ENCODE measurements at places on chromosomes 13 and 19. TPM values are rescaled to one million over a fixed set of nuclear protein-coding genes. Genes with fewer than 3 reads are reported as not detected.
A peak's percentile ranks its signal among the peaks of the same experiment; 100 is the strongest.

- no peaks in the 10 kb centered on the region for H3K4me1 ChIP-seq
- H3K4me3 ChIP-seq, result no peak overlapping the region
- H3K27ac ChIP-seq, result no peak overlapping the region
- H3K36me3 ChIP-seq, result peaks cover 2% of the 10 kb centered on the region
- DNase-seq, result no peak
- H3K27me3 ChIP-seq, result peaks cover 6% of the 10 kb centered on the region
Observed at GRCh38 chr13:28684257-28684656, 25.3 kb downstream of the POMP start.

Gene LGALS14
- not detected for total RNA-seq

Gene SPRYD7
- 4.9 TPM for total RNA-seq

DNA sequence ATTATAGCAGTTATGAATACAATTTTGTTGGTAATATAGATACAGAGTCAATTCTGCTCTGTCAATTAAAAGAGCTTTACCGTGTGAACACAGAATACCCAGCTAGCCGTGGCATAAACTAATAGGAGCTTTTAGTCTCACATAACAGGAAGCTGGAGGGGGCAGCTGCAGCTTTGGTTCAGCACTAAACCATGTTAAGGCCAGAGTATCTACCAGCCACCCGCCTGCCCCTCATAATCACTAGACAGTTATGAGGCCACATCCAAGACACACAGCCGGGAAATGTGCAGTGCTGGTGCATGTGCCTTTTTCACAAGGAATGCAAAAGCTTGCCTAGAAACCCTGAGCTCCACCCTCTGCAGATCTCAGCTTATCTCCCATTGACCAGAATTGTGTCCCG lies 62.3 kb downstream of the SGCG start:
- no peak overlapping the region for H3K4me3 ChIP-seq
- no peaks in the 10 kb centered on the region for H3K36me3 ChIP-seq
- H3K4me1 ChIP-seq, result no peaks in the 10 kb centered on the region
- H3K27ac ChIP-seq, result no peak overlapping the region
- peaks cover 2% of the 10 kb centered on the region for H3K27me3 ChIP-seq

Gene EXOC3L2
- total RNA-seq, result 11.1 TPM

Gene CYP4F2
- total RNA-seq, result not detected

GRCh38 chr13:77896977-77897376 lies 21.7 kb downstream of the EDNRB start:
- no peaks in the 10 kb centered on the region for H3K4me1 ChIP-seq
- DNase-seq, result no peak
- H3K36me3 ChIP-seq, result no peaks in the 10 kb centered on the region
- no peak overlapping the region for H3K4me3 ChIP-seq
- H3K27me3 ChIP-seq, result no peaks in the 10 kb centered on the region
- no peak overlapping the region for H3K27ac ChIP-seq

- peaks cover 5% of the 10 kb centered on the region for H3K4me1 ChIP-seq
- no peaks in the 10 kb centered on the region for H3K36me3 ChIP-seq
- H3K27ac ChIP-seq, result no peak overlapping the region
- H3K27me3 ChIP-seq, result peaks cover 6% of the 10 kb centered on the region
Observed at GRCh38 chr13:113742000-113742441, 17.0 kb upstream of the TMEM255B start.

GRCh38 chr19:10523135-10523636 lies 5.9 kb upstream of the S1PR5 start:
- no peak overlapping the region for H3K4me3 ChIP-seq
- H3K27ac ChIP-seq, result no peak overlapping the region
- H3K4me1 ChIP-seq, result peaks cover 16% of the 10 kb centered on the region
- no peaks in the 10 kb centered on the region for H3K27me3 ChIP-seq
- no peak for DNase-seq

- no peak for DNase-seq
- no peak overlapping the region for H3K4me3 ChIP-seq
- peaks cover 5% of the 10 kb centered on the region for H3K36me3 ChIP-seq
- H3K27me3 ChIP-seq, result no peaks in the 10 kb centered on the region
Observed at GRCh38 chr13:93811071-93811737, 584.6 kb downstream of the GPC6 start.

Gene CAPN12
- not detected for total RNA-seq

DNA sequence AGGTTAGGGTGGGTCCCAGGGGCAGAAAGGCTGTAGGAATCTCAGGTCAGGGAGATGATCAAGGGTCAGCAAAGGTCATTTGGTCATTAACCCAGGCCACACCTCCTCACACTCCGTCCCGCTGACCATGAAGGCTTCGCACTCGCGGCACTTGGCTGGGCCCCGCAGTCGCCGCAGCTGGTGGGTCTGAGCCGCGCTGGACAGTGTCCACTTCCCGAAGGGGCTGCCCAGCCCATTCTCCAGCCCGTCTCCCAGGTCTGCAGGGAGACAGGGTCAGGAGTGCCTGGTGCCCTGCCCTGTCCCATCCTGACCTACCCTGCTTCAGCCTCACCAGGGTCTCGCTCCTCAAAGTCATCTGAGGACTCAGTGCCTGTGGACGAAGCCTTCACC lies 7.3 kb upstream of the LPAR2 start:
- no peak for DNase-seq
- no peak overlapping the region for H3K27ac ChIP-seq
- no peak overlapping the region for H3K4me3 ChIP-seq
- no peaks in the 10 kb centered on the region for H3K27me3 ChIP-seq

DNA sequence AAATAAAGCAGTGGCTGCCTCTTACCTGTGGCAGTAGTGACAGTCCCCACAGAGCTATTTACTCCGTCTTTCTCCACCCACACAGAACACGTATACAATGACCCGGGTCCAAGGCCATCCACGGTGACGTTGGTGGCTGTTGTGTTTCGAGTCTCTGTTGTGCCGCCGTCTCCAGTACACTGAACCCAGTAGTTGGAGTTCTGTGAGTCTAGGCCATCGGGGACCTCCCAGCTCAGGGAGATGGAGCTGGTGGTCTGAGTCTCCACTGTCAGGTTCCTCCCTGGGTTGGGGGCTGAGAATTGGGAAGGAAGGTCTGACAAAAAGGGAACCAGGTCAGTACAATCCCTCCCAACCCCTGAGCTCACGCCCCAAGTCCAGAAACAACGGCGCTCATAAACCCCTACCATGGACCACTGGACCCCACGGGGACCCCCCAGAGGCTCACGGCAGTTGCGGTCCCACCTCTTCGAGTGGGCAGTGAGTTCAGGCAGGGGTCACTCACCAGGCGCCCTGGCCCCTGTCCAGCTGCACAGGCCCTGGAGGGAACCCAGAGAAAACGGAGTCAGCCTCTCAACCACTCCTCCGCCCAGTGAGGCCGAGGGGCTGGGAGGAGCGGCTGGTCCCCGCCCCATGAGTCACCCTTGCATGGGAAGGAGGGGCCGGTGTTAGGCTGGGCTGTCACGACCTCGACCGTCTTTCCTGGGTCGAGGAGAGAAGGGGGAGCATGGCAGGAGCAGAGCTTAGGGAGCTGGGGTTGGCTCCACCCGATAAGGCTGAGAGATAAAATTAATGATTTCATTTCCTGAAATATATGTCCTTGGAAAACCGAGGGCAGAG lies 2.4 kb downstream of the PTPRH start:
- H3K36me3 ChIP-seq, result no peaks in the 10 kb centered on the region
- H3K4me3 ChIP-seq, result peak overlapping the region; percentile 65
- DNase-seq, result peak; percentile 91

GRCh38 chr19:40200341-40201099 lies 9.3 kb downstream of the MAP3K10 start:
- peaks cover 27% of the 10 kb centered on the region for H3K36me3 ChIP-seq
- H3K27ac ChIP-seq, result no peak overlapping the region
- DNase-seq, result no peak
- H3K27me3 ChIP-seq, result no peaks in the 10 kb centered on the region
- no peak overlapping the region for H3K4me3 ChIP-seq
- no peaks in the 10 kb centered on the region for H3K4me1 ChIP-seq

GRCh38 chr13:112887151-112887550 lies 81.9 kb upstream of the MCF2L start:
- no peak for DNase-seq
- H3K27me3 ChIP-seq, result peaks cover 14% of the 10 kb centered on the region
- H3K27ac ChIP-seq, result no peak overlapping the region
- peaks cover 9% of the 10 kb centered on the region for H3K4me1 ChIP-seq

DNA sequence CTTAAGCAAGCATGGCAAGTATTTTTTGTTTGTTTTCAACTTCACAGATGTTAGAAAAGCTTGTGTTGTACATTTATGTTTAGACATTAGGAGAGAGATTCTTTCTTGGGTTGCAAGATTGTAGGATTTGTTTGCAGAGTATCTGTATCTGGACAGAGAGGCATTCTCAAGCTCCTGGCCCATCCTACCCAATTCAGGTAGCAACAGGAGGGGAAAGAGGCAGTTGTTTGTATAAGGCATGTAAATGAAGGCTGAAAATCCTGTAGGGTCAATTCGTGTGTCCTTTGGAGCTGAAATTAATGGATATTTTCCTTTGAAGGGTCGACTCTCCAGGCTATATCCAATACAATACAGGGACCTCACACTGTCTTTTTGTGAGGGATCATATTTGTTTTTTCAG lies 147.3 kb downstream of the KCNRG start:
- H3K36me3 ChIP-seq, result peaks cover 2% of the 10 kb centered on the region
- DNase-seq, result no peak
- H3K4me3 ChIP-seq, result no peak overlapping the region
- no peaks in the 10 kb centered on the region for H3K27me3 ChIP-seq
- no peak overlapping the region for H3K27ac ChIP-seq

Gene ABCC4
- 4.5 TPM for total RNA-seq

- no peak overlapping the region for H3K4me3 ChIP-seq
- no peaks in the 10 kb centered on the region for H3K4me1 ChIP-seq
- H3K36me3 ChIP-seq, result no peaks in the 10 kb centered on the region
- DNase-seq, result peak; percentile 60
- no peak overlapping the region for H3K27ac ChIP-seq
Observed at GRCh38 chr19:29372461-29372860, 153.3 kb upstream of the VSTM2B start.

DNA sequence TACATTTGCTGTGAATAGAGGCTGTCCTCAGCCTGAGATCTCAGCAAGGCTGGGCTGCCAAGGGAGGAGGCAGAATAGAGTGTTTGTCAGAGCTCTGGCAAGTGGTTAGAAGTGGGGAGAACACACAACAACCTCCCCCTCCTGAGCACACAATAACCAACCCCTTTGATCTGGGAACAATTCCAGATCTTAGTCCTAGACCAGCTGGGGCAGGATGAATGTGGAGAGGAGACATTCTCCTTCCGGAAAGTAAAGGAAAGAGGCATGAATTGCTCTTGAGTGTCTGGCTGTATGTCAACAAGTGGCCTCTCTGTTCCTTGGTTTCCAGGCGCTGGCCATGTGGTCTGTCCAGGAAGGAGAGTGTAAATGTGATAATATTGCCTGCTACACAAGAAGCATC lies 114.9 kb upstream of the TMTC4 start:
- peaks cover 13% of the 10 kb centered on the region for H3K27me3 ChIP-seq
- no peaks in the 10 kb centered on the region for H3K4me1 ChIP-seq
- H3K36me3 ChIP-seq, result no peaks in the 10 kb centered on the region
- no peak for DNase-seq
- no peak overlapping the region for H3K27ac ChIP-seq
- H3K4me3 ChIP-seq, result no peak overlapping the region

DNA sequence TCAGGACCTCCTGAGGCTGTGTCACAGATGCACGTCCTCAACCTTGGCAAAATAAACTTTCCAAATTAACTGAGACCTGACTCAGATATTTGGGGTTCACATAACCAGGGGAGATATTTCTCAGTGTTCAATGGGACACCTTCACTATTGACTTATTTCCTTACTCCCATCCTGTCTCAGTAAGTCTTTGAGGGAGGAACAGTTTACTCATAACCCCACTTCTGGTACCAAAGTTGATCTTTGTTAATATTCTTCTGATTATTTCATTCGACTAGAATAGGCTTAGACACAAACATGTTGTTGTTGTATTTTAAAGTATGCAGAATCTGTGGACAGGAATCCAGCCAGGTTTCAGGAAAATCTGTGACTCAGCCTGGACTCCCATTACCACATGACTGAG lies 34.6 kb upstream of the CHST8 start:
- H3K27me3 ChIP-seq, result no peaks in the 10 kb centered on the region
- H3K4me3 ChIP-seq, result no peak overlapping the region
- no peak overlapping the region for H3K27ac ChIP-seq

DNA sequence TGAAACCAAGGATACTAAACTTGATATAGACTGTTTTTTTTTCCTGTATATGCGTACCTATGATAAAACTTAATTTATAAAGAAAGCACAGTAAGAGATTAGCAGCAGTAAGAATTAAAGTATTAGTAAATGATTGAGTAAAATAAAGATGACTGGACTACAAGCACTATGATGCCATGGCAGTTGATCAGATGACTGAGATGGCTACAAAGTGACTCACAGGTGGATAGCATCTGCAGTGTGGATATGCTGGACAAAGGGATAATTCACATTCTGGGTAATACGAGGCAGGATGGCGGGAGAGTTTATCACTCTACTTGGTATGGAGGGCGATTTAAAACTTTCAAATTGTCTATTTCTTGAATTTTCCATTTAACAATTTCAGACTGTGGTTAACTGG lies 11.8 kb downstream of the HTR2A start:
- H3K36me3 ChIP-seq, result no peaks in the 10 kb centered on the region
- no peaks in the 10 kb centered on the region for H3K4me1 ChIP-seq
- peaks cover 42% of the 10 kb centered on the region for H3K27me3 ChIP-seq

GRCh38 chr13:43802511-43802910 lies 15.7 kb upstream of the ENOX1 start:
- no peak for DNase-seq
- no peak overlapping the region for H3K4me3 ChIP-seq
- H3K27ac ChIP-seq, result no peak overlapping the region
- H3K36me3 ChIP-seq, result no peaks in the 10 kb centered on the region

GRCh38 chr19:27776020-27776419 lies 1436.9 kb downstream of the UQCRFS1 start:
- no peak overlapping the region for H3K4me3 ChIP-seq
- peaks cover 82% of the 10 kb centered on the region for H3K36me3 ChIP-seq
- H3K27me3 ChIP-seq, result no peaks in the 10 kb centered on the region
- no peak overlapping the region for H3K27ac ChIP-seq
- DNase-seq, result peak; percentile 60

DNA sequence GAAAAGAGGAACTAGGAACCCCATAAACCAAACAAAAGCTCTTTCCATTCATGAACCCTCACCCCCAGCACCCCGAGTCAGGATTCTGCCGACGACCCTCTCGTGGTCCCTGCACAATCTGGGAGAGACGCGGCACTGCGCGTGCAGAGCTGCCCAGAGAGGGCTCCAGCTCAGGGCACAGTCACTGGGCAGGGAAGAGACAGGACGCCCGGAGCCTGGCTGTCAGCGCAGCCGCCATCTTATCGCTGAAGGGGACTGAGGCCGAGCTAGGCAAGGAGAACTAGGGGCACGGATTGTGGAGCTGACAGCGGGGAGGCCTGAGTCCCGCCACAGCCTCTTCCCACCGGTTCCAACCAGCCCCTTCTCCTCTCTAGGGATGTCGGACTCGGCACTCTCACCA lies 349 bp downstream of the ZNF98 start:
- no peaks in the 10 kb centered on the region for H3K27me3 ChIP-seq
- H3K27ac ChIP-seq, result no peak overlapping the region
- H3K4me3 ChIP-seq, result no peak overlapping the region
- no peaks in the 10 kb centered on the region for H3K36me3 ChIP-seq

- peak overlapping the region; percentile 20 for H3K27ac ChIP-seq
- H3K36me3 ChIP-seq, result no peaks in the 10 kb centered on the region
- H3K4me3 ChIP-seq, result no peak overlapping the region
- H3K4me1 ChIP-seq, result peaks cover 11% of the 10 kb centered on the region
Observed at GRCh38 chr13:100887729-100888151, 213.1 kb upstream of the TMTC4 start.

Gene CGB2
- not detected for total RNA-seq

GRCh38 chr19:54023191-54023590 lies 31.8 kb downstream of the CACNG6 start:
- H3K27me3 ChIP-seq, result peaks cover 3% of the 10 kb centered on the region
- H3K27ac ChIP-seq, result no peak overlapping the region
- no peak for DNase-seq
- no peak overlapping the region for H3K4me3 ChIP-seq
- H3K36me3 ChIP-seq, result no peaks in the 10 kb centered on the region
